Activated CD4-positive, alpha-beta memory T cell treated with anti-CD3 and anti-CD28 coated beads, Interleukin-2, amount 10 ng/mL, durations not matched to agents 7 days and 5 days (primary cell): ENCODE measurements at places on chromosomes 12 and 14.

DNA sequence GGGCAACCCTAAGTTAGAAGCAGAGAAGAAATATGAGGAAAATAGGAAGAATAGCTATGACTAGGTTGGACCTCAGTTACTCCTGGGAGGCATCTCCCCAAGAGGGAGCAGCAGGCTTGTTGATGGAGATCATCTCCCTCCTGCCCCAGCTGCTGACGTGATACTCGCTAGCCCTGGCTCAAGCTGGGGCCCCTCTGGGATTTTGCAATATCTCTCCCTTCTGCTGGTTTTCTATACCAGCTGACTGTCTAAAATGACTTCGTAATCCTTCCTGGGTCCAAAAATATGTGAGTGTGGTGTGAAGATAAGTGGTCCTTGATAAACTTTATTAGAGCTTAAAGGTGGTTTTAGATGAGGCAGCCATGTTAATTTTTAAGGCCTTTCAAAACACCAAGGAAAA is 4.5 kb upstream of the HECTD4 start:
- no peak for DNase-seq

- DNase-seq, result no peak
These were observed 10.1 kb upstream of the NR2C1 start for GRCh38 chr12:95083471-95083870.

DNA sequence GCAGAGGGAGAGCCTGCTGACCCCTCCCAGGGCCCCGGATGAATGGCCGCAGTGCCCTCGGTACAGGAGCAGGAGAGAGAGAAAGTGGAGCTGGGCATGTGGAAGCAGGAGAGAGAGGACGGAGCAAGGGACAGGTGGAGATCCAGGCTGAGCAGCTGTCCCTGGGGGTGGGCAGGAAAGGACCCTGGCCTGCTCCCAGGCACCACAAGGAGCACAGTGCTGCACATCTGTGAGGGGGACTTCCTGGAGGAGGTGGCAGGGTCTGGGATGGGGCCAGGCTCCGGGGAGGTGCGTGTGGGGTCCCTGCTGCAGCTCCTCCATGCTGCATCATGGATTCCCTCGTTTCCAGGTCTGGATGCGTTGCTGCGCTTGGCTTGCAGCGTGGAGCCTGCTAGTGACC is 13.0 kb upstream of the DLK1 start:
- DNase-seq, result no peak

- no peak for DNase-seq
These were observed 488.8 kb downstream of the BCAT1 start for GRCh38 chr12:24460099-24460498.
